Hepatic stellate cell (primary cell): ENCODE measurements at places on chromosomes 5 and 9.

GRCh38 chr9:129319076-129319937 is 141.2 kb upstream of the IER5L start:
- DNase-seq: no peak

GRCh38 chr5:94239266-94239665 is 379.1 kb downstream of the KIAA0825 start:
- DNase-seq: no peak

GRCh38 chr9:8727191-8727590 is 927.6 kb upstream of the DMAC1 start:
- no peak for DNase-seq

- DNase-seq: no peak
Measured at GRCh38 chr9:75939536-75940111, 49.2 kb downstream of the PCSK5 start.

DNA sequence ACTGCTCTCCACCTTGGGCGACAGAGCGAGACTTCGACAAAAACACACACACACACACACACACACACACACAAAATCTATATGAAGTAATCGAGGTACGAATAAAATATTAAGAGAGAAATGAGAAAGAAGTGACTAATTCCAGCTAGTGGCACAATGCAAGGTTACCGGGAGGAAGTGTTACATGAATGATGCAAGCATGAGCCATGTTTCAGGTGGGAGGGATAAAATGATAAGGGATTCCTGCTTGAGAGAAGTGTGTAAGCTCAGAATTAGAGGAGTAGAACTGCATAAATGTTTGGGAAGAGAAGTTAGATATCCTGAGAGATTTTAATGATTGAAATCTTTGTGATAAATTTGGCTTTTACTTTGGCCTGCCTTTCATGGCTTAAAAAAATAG is 18.8 kb downstream of the HAPLN1 start:
- DNase-seq: no peak

- DNase-seq: peak; percentile 61
Measured at GRCh38 chr9:134136118-134136995, 475 bp downstream of the WDR5 start.

- no peak for DNase-seq
Measured at GRCh38 chr5:103667068-103667467, 104.5 kb upstream of the NUDT12 start.

DNA sequence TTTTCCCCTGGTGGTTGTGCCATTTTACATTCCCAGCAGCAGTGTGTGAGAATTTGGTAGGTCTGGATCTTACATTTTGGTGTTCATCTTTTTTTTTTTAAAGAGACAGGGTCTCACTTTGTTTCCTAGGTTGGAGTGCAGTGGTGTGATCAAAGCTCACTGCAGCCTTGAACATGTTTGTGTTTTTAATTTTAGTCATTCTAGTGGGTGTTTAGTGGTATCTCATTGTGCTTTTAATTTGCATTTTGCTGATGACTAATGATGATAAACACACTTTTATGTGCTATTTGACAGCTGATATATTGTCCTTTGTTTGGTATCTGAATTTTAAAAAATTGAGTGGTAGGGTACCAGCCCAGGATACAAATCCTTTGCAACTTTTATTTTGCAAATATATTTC is 53.4 kb upstream of the POMT1 start:
- DNase-seq: no peak

- no peak for DNase-seq
Measured at GRCh38 chr5:179422908-179423481, 77.7 kb upstream of the ADAMTS2 start.

GRCh38 chr5:139696167-139696893 is 48.2 kb downstream of the CXXC5 start:
- DNase-seq: no peak

DNA sequence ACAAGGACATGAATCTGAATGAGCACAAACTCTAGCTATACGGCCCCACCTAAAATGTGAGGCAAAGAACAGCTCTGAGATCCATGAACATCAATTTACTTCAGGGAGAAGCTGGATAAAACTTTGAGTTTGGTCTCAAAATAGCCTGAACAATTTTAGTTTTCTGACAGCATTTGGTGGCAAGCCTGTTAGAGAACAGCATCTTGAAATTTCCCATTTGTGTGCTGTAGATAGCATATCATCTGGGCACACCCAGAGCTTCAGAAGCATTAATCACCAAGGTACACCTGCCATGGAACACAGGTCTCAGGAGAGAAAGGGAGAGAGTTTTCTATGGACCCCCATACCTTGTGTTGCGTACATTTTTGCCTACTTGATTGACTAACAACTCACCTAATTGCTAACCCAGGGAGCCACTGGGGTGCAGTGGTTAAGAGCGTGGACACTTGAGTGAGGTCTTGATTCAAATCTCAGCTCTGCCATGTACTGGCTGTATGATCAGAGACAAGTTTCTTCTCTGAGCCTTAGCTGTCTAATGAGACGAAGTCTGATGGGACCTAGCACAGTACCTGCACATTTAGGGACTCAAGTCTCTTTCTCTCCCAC is 264.9 kb downstream of the PIK3R1 start:
- no peak for DNase-seq

GRCh38 chr9:89601856-89602562 is 2.8 kb upstream of the GADD45G start:
- no peak for DNase-seq

DNA sequence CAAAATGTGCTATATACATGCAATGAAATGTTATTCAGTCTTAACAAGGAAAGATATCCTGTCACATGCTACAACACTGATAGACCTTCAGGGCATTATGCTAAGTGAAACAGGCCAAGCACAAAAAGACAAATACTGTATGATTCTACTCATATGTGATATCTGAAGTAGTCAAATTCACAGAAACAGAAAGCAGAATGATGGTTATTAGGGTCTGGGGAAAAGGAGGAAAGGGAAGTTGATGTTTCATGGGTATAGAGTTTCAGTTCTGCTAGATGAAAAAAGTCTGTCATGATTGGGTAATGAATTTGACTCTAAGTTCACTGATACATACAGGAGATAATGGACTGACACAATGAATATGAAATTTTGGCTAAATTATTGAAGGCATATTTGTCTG is 11.2 kb upstream of the RIC1 start:
- no peak for DNase-seq

DNA sequence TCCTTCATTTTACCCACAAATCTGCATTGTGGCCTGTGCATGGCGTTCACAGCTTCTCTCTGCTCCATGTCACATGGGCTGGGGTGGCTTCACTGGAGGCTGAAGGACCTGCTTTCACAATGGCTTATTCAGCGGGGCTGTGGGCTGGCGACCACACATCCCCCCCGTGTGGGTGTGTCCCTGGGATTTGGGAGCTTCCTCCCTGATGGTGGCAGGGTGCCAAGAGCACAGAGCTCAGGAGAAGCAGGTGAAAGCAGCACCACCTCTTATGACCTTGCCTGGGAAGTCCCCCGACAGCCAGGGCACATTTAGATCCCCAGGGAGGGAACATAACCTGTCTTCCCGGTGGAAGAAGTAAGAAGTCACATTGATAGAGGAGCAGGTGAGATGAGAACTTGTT is 5.0 kb upstream of the MED10 start:
- DNase-seq: no peak

DNA sequence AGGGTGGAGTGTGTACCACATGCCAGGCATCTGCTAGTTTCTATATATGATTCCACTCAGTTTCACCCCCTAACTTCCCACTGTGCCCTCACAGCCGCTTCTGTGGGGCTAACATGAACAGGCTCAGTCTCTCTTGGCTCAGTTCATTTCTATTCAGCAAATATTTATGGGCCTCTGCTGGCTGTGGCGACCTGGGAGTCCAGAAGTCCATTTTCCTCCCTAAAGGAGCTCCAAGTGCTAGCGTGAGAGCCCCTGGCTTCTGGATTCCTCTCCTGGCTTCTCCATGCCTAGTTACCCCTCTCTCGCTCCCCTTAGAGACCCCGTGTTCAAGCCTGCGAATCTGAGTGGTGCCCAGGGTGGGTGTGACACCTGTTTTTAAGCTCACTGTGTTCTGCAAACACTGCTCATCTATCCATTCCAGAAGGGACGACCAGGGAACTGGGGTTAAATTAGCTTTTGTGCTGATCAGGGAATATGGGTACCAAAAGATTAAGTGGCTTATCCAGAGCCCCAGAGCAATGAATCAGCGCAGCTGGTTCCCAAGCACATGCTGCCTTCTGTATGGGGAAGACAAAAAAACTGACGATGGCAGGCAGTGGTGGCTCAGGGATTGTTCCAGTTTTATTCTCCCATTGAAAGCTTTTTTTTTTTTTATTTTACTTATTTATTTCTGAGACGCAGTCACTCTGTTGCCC is 57.6 kb downstream of the HMCN2 start:
- no peak for DNase-seq

DNA sequence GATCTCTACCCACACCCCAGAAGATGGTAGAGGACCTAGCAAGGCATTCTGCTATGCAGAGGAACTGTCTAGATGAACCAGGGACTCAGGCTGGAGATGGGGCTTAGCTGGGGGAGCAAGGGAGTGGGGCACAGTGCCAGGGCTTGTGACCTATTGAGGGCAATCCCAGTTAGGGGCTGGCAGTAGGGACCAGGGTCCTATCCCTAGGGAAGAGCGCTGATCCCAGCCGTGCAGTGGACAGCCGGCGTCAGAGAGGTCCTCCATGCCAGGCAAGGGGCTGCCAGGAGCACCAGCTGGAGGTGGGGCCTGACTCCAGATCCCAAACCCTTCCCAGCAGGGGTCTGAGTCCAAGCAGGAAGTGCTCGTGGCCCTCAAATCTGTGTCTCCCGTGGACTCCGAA is 52.7 kb upstream of the NEURL1B start:
- DNase-seq: no peak

DNA sequence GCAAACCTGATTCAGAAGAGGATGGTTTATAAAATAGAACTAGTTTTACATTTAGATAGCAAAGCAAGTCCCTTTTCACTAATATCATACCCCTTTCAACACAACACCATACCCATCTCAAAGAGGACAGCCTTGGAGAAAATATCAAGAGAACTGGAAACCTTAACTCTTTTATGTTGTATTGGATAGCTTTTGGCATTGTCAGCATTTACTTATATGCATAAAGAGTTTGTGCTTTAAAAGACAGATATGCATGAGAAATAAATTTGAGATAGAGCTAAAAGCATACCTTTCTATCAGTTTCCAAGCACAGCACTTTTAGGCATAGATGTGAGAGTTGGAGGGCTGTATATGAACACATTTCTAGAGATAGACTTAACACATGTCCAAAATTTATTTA is 799.3 kb upstream of the ACO1 start:
- DNase-seq: no peak

DNA sequence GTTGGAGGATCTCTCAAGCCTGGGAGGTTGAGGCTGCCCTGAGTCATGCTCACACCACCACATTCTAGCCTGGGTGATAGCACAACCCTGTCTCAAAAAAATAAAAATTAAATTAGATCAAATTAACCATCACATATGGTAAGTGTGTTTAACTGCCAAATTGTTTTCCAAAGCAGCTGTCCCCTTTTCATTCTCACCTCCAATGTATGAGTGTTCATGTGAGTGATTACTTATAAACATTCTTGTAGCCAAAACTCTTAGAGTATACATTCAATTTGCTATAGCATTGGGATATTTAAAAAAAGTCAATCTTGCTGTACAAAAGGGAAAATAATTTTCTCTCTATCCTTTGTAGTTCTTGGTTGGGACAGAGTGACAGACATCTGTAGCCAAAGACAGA is 53.4 kb upstream of the SNAPC3 start:
- no peak for DNase-seq

DNA sequence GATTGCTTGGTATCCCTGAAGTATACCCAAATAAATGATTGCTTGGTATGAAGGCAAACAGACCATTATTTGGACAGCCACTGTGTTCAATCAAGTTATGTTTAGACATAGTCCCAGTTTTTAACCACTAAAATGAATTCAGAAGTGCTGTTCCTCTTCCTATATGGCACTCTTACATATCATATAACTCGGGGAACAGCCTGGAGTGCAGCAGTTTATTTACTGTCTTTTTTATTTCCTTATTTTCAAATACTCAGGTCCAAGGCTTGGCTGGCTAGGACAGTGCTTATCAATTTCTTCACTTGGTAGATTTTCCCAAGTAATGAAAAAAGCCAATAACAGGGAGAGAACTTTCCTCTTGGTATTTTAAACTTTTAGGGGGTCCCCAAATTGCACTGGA is 58.6 kb upstream of the CCDC112 start:
- DNase-seq: no peak

- DNase-seq: peak; percentile 89
Measured at GRCh38 chr5:176676361-176676824, 29.1 kb downstream of the TSPAN17 start.

GRCh38 chr5:142015781-142016533 is 3.1 kb upstream of the GNPDA1 start:
- DNase-seq: no peak

GRCh38 chr9:135501261-135502167 is 1.0 kb downstream of the MRPS2 start:
- DNase-seq: peak; percentile 87

DNA sequence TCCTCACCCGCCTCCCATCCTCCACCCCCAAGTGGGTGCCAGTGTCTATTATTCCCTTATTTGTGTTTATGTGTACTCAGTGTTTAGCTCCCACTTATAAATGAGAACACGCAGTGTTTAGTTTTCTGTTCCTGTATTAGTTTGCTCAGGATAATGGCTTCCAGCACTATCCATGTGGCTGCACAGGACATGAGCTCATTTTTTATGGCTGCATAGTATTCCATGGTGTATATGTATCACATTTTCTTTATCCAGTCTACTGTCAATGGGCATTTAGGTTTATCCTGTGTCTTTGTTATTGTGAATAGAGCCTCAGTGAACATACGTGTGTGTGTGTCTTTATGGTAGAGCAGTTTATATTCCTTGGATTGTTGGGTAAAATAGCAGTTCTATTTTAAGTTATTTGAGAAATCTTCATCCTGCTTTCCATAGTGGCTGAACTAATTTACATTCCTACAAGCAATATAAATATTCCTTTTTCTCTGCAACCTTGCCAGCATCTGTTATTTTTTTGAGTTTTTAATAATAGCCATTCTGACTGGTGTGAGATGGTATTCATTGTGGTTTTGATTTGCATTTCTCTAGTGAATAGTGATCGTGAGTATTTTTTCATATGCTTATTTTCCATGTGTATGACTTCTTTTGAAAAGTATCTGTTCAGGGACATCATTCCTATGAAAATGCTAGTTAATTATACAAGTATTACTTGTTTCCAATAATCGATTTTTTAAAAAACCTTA is 164.0 kb upstream of the CCDC152 start:
- no peak for DNase-seq

GRCh38 chr9:112447283-112447761 is 39.3 kb upstream of the KIAA1958 start:
- DNase-seq: peak; percentile 26

- no peak for DNase-seq
Measured at GRCh38 chr9:109831998-109832658, 52.1 kb downstream of the PALM2AKAP2 start.

DNA sequence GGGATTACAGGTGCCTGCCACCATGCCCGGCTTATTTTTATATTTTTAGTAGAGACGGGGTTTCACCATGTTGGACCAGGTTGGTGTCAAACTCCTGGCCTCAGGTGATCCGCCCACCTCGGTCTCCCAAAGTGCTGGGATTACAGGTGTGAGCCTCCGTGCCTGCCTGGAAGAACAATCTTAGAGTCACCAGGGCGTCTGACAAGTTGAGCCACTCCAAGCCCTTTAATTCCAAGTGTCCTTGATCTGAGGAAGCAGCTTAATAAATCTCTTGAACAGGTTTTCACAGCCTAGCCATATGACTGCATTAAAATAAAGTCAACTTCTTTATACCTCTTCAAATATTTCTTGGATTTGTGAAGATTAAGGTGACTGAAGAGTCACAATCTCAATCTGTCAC is 31.5 kb downstream of the SLC44A1 start:
- no peak for DNase-seq
